ENCODE measurements at places on chromosomes 12 and 14. TPM values are rescaled to one million over a fixed set of nuclear protein-coding genes. Genes with fewer than 3 reads are reported as not detected.

PRPH gene
- total RNA-seq = 2.2 TPM

PROX2 gene
- total RNA-seq = not detected

GRCh38 chr12:121718653-121719239, 6.2 kb downstream of the TMEM120B start:
- peaks cover 25% of the 10 kb centered on the region for H3K36me3 ChIP-seq
- H3K4me1 ChIP-seq = peaks cover 2% of the 10 kb centered on the region
- DNase-seq = peak; percentile 43
- H3K27me3 ChIP-seq = no peaks in the 10 kb centered on the region
- no peak overlapping the region for H3K27ac ChIP-seq

TROAP gene
- total RNA-seq = 75.3 TPM

- H3K27ac ChIP-seq = no peak overlapping the region
- no peak overlapping the region for H3K4me3 ChIP-seq
- H3K27me3 ChIP-seq = no peaks in the 10 kb centered on the region
- no peaks in the 10 kb centered on the region for H3K36me3 ChIP-seq
- DNase-seq = no peak
- no peaks in the 10 kb centered on the region for H3K4me1 ChIP-seq
Measured at GRCh38 chr14:71498212-71498611, 434.0 kb upstream of the RGS6 start.

DNA sequence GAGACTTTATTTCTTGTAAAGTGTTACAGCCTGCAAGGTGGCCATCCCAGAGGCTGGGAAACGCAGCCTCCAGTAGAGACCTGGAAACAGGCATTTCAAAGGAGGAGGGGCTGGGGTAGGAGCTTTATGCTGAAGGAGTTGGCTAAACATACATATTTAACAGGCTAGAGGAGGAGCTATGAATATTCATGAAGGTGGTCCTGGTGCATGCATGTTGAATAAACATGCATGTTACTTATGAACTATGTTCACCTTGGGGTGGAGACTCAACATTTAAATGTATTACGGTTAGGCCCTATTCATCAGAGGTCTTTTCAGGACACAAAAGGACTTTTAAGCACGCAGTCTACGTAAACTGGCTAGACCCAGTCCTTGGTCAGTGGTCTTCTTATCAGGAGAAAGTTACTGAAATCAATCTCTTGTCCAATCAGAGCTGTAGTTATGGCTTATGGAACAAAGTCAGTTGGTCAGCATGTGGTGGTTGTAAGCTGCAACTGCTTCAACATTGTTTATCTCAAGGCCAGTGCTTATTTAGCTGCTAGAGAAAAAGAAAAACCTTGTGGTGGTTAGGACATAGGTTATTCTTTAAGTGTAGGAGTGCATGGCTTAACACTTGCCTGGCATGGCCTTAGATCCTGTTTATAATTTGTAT, 11.4 kb upstream of the ARF6 start:
- DNase-seq = no peak
- H3K27ac ChIP-seq = no peak overlapping the region
- H3K27me3 ChIP-seq = no peaks in the 10 kb centered on the region
- no peaks in the 10 kb centered on the region for H3K36me3 ChIP-seq

DNA sequence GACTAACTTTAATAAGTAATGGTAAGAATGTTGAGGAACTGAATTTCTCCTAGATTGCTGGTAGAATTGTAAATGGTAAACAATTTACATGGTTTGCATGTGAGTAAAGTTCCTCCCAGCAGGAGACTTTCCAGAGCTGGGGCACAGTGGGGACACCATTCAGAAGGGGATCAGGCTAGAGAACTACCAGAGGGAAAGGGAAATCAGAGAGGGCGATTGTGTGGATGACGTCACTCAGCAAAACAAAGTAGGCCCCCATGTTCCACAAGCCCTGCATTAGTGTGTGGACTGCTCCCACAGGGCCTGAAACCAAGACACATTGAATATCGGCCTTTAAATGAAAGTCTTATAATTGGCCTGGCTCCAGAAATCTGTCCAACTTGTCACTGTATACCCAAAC, 9.5 kb downstream of the RNASE11 start:
- no peaks in the 10 kb centered on the region for H3K36me3 ChIP-seq
- H3K4me1 ChIP-seq = peaks cover 19% of the 10 kb centered on the region
- peak; percentile 83 for DNase-seq
- peak overlapping the region; percentile 71 for H3K27ac ChIP-seq

SIX6 gene
- not detected for total RNA-seq

TSPAN8 gene
- total RNA-seq = not detected

AKAP5 gene
- 2.5 TPM for total RNA-seq

DNA sequence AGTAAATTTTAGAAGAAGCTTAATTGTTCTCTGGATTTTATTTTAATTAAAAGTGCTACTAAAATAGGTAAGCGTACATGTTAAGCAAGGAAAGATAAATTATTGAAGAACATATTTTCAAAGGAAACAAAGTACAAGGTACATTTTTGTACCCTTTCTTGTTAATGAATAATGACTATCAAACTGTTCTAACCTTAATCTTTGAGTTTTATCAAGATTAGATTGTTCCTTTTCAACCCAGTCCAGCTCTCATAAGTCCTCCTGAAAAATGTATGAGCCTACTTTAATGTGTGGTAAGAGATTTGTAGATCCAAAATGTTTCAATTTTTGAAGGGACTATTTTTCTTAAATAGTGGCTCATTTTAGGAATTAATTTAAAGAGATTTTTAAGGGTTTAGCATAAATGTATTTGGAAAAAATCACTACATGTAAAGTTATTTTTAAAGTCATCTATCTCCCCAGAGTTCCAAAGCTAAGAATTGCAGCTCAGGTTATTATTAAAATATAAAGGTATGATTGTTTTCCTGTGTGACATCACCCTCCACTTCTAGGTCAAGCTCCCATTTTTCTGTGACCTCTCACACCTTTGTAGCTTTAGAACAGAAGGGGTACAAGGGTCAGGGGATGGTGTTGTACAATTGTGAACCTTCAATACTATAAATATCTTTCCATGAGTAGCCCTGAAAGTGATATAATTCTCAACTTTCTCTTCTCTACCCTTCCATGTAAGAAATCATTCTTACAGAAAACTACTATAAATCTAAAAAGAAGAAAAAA, 1.2 kb upstream of the PIK3C2G start:
- 0 out of 2 replicates have a peak, but pooled peaks cover 2% of the 10 kb centered on the region for H3K4me1 ChIP-seq
- no peak overlapping the region for H3K4me3 ChIP-seq
- no peak for DNase-seq
- H3K27me3 ChIP-seq = no peaks in the 10 kb centered on the region

CCDC38 gene
- total RNA-seq = not detected

BEST3 gene
- 0.11 TPM for total RNA-seq

DNA sequence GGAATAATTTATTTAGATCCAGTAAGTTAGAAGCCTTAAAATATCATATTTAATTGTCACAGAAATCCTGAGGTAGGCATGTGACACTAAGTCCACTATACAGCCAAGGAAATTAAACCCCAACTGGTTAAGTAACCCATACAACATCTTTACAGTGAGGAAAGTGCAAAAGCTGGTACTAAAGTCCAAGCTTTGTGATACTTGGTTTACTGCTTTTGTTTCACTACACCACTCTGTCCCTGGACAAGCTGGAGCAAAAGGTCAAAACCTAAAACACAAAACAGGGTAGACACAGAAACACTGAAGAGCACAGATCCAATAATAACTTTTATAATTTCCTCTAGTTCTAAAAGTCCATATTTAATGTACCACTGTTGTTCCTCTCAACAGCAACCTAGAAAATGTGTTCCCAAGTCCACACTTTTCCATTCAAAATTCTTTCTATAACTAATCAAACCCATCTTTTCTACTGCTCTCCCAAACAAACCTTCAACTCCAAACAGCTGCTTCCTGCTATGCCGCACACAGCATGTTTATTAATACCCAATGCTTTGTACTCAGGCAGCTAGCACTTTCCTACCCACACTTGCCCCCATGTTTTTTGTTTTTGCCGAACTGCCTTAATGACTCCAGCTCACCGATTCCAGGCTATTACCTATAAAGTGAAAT, 90.9 kb downstream of the MED13L start:
- no peak for DNase-seq
- H3K4me3 ChIP-seq = no peak overlapping the region
- no peak overlapping the region for H3K27ac ChIP-seq
- no peaks in the 10 kb centered on the region for H3K27me3 ChIP-seq
- H3K4me1 ChIP-seq = no peaks in the 10 kb centered on the region
- no peaks in the 10 kb centered on the region for H3K36me3 ChIP-seq

C12orf76 gene
- total RNA-seq = 9.7 TPM

DNA sequence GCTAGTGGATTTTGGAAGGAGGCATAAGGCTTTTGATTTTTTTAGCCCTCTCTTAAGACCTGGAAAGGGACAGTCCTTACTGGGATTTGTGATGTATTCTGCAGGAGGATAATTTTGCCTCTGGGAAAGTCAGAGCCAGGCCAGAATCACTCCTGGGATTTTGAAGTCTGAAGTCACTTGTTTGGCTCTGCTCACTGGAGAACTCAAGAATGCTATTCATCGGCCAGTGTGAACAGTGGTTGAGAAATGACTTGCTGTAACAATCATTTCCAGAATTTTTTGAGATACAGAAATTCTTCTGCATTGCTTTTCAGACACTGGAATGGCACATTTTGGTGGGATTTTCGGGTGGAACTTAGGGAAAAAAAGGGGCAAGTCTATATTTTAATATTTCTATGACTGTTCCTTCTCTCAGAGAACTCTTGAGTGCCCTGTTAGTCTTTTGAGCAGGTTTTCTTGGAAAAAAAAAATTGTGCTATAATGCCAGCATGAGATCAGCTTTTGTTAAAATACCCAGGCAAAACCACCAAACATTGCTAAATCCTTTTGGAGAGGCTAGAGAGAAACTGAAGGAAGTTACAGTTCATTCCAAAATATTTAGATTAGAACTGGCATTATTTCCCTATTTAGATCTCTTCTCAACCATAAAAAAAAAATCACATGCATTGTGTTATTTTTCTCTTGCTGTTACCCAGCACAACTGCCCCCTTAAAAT, 26.1 kb upstream of the BHLHE41 start:
- H3K36me3 ChIP-seq = no peaks in the 10 kb centered on the region
- no peak for DNase-seq
- H3K27ac ChIP-seq = no peak overlapping the region
- no peaks in the 10 kb centered on the region for H3K4me1 ChIP-seq
- no peak overlapping the region for H3K4me3 ChIP-seq

GRCh38 chr14:60925286-60925685, 55.6 kb downstream of the TRMT5 start:
- no peak overlapping the region for H3K27ac ChIP-seq
- no peaks in the 10 kb centered on the region for H3K36me3 ChIP-seq
- H3K27me3 ChIP-seq = no peaks in the 10 kb centered on the region
- DNase-seq = no peak

DNA sequence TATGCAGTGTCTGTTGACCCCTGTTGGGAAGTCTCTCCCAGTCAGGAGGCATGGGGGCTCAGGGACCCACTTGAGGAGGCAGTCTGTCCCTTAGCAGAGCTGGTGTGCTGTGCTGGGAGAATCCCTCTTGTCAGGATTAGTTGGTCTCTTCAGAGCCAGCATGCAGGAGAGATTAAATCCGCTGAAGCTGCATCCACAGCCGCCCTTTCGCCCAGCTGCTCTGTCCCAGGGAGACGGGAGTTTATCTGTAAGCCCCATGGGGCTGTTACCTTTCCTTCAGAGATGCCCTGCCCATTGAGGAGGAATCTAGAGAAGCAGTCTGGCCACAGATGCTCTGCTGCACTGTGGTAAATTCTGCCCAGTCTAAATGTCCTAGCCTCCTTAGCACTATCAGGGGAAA, 13.1 kb upstream of the KLRC1 start:
- no peaks in the 10 kb centered on the region for H3K36me3 ChIP-seq
- no peaks in the 10 kb centered on the region for H3K27me3 ChIP-seq
- H3K4me1 ChIP-seq = no peaks in the 10 kb centered on the region
- no peak overlapping the region for H3K4me3 ChIP-seq
- no peak overlapping the region for H3K27ac ChIP-seq

GEMIN2 gene
- total RNA-seq = 39.1 TPM

NKX2-1 gene
- not detected for total RNA-seq

GRCh38 chr12:96134200-96134599, 60.0 kb upstream of the ELK3 start:
- no peaks in the 10 kb centered on the region for H3K36me3 ChIP-seq
- no peaks in the 10 kb centered on the region for H3K4me1 ChIP-seq
- H3K4me3 ChIP-seq = no peak overlapping the region
- no peak overlapping the region for H3K27ac ChIP-seq
- H3K27me3 ChIP-seq = no peaks in the 10 kb centered on the region
- DNase-seq = no peak

DNA sequence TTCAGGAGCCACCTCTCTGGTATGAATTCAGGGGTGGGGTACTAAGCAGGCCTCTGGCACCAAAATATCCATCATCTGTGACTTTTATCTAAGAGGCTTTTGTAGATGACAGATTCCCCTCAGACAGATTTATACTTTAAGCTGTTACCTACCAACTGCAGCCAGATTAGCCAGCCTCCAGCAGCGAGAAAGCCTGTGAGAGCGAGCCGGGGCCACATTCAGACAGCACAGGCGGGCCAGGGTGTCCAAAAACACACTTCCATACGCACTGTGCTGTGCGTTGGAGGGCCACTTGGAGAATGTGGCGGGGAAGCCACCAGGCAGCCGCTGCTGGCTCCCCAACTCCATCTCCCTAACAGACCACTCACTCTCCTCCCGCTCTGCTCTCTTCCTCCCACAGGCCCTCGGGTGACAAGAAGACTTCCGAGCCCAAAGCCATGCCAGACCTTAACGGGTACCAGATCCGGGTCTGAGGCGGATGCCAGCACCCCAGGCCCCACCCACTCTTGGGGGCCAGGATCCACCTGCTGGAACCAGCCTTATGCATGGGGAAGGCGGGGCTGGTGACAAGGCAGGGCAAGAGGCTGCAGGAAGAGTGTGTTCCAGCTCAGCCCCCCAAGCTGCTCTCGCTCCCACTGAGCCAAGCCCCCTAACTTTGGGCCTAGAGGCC, 17.4 kb downstream of the VASH1 start:
- peak; percentile 22 for DNase-seq
- no peak overlapping the region for H3K4me3 ChIP-seq
- no peak overlapping the region for H3K27ac ChIP-seq
- H3K36me3 ChIP-seq = peaks cover 10% of the 10 kb centered on the region
- no peaks in the 10 kb centered on the region for H3K27me3 ChIP-seq
- H3K4me1 ChIP-seq = no peaks in the 10 kb centered on the region

GRCh38 chr12:104493496-104493895, 36.7 kb downstream of the CHST11 start:
- DNase-seq = no peak
- H3K27me3 ChIP-seq = no peaks in the 10 kb centered on the region
- H3K36me3 ChIP-seq = no peaks in the 10 kb centered on the region
- H3K27ac ChIP-seq = no peak overlapping the region

PARPBP gene
- 29.0 TPM for total RNA-seq

GRCh38 chr12:104054681-104055346, 4.8 kb upstream of the GLT8D2 start:
- no peak overlapping the region for H3K27ac ChIP-seq
- peak; percentile 69 for DNase-seq
- no peaks in the 10 kb centered on the region for H3K36me3 ChIP-seq
- H3K4me3 ChIP-seq = peak overlapping the region; percentile 29
- H3K27me3 ChIP-seq = no peaks in the 10 kb centered on the region
- peaks cover 3% of the 10 kb centered on the region for H3K4me1 ChIP-seq

GRCh38 chr12:40222247-40222646, 2.5 kb upstream of the LRRK2 start:
- no peaks in the 10 kb centered on the region for H3K36me3 ChIP-seq
- no peaks in the 10 kb centered on the region for H3K4me1 ChIP-seq
- peaks cover 9% of the 10 kb centered on the region for H3K27me3 ChIP-seq
- no peak for DNase-seq
- H3K27ac ChIP-seq = no peak overlapping the region

GRCh38 chr14:99643343-99643742, 1.6 kb upstream of the HHIPL1 start:
- no peak overlapping the region for H3K4me3 ChIP-seq
- no peak overlapping the region for H3K27ac ChIP-seq
- H3K4me1 ChIP-seq = no peaks in the 10 kb centered on the region
- H3K36me3 ChIP-seq = no peaks in the 10 kb centered on the region
- DNase-seq = no peak

All from H9 (cell line).